ENCODE measurements at places on chromosomes 1 and 21.

- peaks cover 16% of the 10 kb centered on the region for H3K36me3 ChIP-seq
- H3K27me3 ChIP-seq = no peaks in the 10 kb centered on the region
- DNase-seq = peak; percentile 70
- peaks cover 13% of the 10 kb centered on the region for H3K4me1 ChIP-seq
Observed at GRCh38 chr1:155206891-155207805, 549 bp downstream of the THBS3 start.

DNA sequence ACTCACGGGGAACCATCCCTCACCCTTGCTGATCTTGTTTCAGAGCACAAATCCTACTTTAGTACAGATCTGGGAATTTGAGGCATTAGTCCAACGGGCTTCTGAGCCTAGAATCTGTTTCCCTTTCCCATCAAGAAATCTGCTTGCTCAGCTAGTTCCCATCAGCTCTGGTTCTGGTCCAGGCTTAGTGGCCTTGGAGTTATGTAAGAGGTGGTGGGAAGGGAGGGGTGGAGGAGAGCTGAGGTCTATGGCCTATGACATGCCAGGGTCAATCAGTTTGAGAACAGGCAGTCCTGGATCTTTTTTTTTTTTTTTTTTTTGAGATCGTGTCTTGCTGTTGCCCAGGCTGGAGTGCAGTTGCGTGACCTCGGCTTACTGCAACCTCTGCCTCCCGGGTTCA is 4.1 kb downstream of the GSTM1 start:
- H3K27ac ChIP-seq = no peak overlapping the region
- DNase-seq = no peak
- no peaks in the 10 kb centered on the region for H3K27me3 ChIP-seq
- no peak overlapping the region for H3K4me3 ChIP-seq
- H3K36me3 ChIP-seq = peaks cover 4% of the 10 kb centered on the region

DNA sequence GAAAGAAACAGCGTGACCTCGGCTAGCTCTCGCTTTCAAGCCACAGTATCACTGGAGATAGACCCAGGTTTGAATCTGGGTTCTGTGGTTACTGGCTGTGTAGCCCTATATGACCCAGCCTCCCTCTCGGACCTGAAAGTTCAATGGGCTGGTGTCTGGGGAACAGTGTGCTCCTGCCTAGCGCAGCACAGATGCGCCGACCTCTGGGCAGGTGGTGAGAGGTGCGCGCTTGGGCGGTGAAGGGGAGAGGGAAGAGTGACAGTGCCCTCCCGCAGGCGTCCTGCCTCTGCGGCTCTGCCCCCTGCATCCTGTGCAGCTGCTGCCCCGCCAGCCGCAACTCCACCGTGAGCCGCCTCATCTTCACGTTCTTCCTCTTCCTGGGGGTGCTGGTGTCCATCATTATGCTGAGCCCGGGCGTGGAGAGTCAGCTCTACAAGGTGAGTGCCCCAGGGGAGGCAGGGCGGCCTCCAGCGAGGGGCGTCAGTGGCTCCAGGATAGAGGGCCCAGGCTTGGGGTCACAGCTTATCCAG is 10.5 kb downstream of the SERINC2 start:
- H3K27ac ChIP-seq = no peak overlapping the region
- peaks cover 3% of the 10 kb centered on the region for H3K4me1 ChIP-seq
- H3K36me3 ChIP-seq = peaks cover 16% of the 10 kb centered on the region
- DNase-seq = no peak

DNA sequence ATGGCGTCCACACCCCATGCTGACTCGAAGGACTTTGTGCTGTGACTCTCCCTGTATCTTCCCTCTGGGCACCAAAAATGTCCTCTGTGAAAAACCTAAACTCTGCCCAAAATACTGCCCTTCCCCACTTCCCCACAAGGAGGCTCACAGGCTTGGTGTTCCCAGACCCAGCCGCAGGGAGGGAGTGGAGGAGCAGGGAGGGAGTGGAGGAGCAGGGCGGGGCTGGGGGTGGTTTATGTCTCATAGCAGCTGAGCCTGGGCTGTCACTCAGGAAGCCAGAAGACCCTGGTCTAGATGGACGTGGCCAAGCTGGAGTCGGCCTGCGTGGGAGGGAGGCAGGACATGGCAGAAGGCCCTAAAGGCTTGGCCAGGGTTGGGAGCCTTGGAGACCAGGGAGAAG is 461.7 kb downstream of the PTPRU start:
- H3K36me3 ChIP-seq = no peaks in the 10 kb centered on the region
- no peaks in the 10 kb centered on the region for H3K4me1 ChIP-seq
- no peaks in the 10 kb centered on the region for H3K27me3 ChIP-seq
- DNase-seq = peak; percentile 57
- no peak overlapping the region for H3K27ac ChIP-seq
- no peak overlapping the region for H3K4me3 ChIP-seq

DNA sequence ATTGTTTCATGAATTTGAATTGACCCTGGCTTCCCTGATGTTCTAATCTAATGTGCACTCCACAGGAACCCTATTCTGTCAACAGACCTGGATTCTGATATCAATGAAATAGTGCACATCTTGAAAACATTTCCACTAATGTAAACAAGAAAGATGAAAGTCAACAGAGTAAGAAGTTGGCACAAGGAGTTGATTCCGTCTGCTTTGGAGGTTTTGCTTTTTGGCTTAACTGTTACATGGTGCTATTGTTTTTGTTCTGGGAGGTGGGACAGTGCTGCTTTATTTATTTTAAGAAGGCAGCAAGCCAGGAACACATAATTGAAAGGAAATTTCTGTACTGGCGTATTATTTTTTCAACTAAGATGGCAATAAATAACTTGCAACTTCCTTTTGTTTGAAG is 73.3 kb downstream of the LEPR start:
- H3K4me3 ChIP-seq = no peak overlapping the region
- no peaks in the 10 kb centered on the region for H3K36me3 ChIP-seq
- DNase-seq = no peak
- no peaks in the 10 kb centered on the region for H3K4me1 ChIP-seq

DNA sequence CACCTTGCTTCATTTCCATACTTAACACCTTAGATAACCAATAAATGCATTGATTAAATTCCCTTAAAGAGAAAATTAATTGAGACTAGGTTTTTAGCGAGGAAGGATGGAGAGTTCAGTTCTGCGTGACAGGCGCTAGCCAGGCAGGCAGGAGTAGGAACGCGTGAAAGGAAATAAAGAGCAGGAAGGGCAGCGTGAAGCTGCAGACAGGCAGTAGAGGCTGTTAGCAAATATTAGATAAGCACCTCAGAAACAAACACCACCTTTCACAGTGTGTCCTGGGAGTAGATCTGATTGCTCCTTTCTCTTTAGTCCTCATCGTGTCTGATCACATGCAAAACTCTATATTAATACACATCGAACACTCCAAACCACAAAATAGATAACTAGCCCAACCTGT is 282.7 kb upstream of the ADGRL2 start:
- no peaks in the 10 kb centered on the region for H3K36me3 ChIP-seq
- no peaks in the 10 kb centered on the region for H3K27me3 ChIP-seq
- peaks cover 5% of the 10 kb centered on the region for H3K4me1 ChIP-seq
- no peak for DNase-seq
- no peak overlapping the region for H3K4me3 ChIP-seq

GRCh38 chr1:147822292-147822691 is 61.9 kb upstream of the GJA5 start:
- no peak for DNase-seq
- no peaks in the 10 kb centered on the region for H3K36me3 ChIP-seq
- no peaks in the 10 kb centered on the region for H3K4me1 ChIP-seq
- H3K27ac ChIP-seq = no peak overlapping the region
- H3K4me3 ChIP-seq = no peak overlapping the region

DNA sequence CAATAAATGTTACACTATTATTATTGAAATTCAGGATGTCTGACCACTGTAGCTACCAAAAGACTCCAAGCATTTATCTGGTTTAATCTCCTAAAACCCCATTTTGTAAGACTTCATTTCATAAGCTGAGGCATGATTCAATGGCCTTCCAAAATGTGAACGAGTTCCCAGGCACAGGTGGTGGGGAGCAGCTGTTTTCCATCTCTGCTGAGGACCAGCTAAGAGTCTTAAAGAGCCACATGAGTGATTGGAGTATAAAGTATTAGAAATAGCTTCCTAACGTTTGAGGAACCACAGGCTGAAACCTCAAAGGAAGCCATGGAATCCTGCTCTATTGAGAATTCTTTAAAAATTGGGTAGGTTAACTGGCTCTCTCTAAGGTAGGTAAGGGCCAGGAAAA is 44.9 kb downstream of the SEC16B start:
- peaks cover 3% of the 10 kb centered on the region for H3K4me1 ChIP-seq
- H3K4me3 ChIP-seq = no peak overlapping the region
- no peak for DNase-seq
- H3K36me3 ChIP-seq = no peaks in the 10 kb centered on the region
- H3K27me3 ChIP-seq = no peaks in the 10 kb centered on the region

- H3K27me3 ChIP-seq = no peaks in the 10 kb centered on the region
- DNase-seq = no peak
- H3K4me3 ChIP-seq = no peak overlapping the region
- no peaks in the 10 kb centered on the region for H3K4me1 ChIP-seq
Observed at GRCh38 chr1:160987359-160988050, 32.9 kb upstream of the ITLN2 start.

DNA sequence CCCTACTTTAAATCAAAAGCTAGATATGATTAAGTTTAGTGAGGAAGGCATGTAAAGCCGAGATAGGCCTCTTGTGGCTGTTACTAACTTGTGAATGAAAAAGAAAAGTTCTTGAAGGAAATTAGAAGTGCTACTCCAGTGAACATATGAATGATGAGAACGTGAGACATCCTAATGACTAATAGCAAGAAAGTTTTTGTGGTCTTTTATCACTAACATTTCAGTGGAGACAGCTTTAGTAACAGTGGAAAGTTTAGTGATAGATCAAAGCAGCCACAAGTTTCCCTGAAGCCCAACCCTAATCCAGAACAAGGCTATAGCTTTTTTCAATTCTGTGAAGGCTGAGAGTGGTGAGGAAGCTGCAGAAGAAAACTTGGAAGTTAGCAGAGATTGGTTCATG is 73.6 kb upstream of the LRRC8B start:
- no peaks in the 10 kb centered on the region for H3K4me1 ChIP-seq
- H3K36me3 ChIP-seq = no peaks in the 10 kb centered on the region
- H3K27me3 ChIP-seq = no peaks in the 10 kb centered on the region
- no peak for DNase-seq
- no peak overlapping the region for H3K4me3 ChIP-seq

DNA sequence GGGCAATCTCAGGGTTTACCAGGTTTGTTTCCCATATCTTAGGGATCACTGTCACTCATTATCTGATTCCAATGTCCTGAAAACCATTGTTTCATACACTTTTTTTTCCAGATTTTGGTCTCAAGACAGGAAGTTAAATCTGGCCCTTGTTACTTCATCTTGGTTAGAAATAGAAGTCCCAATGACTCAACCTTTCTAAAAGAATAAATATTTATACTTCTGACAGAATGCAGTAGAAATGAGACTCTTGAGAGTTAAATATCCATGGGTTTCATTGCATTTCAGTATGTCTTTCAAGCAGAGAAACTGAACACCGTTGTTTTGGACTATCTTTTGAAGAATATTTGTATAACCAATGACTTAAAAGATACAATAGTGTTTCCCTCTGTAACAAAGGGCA is 19.8 kb upstream of the VCAM1 start:
- H3K4me3 ChIP-seq = no peak overlapping the region
- H3K36me3 ChIP-seq = no peaks in the 10 kb centered on the region
- H3K4me1 ChIP-seq = peaks cover 4% of the 10 kb centered on the region
- no peaks in the 10 kb centered on the region for H3K27me3 ChIP-seq
- H3K27ac ChIP-seq = no peak overlapping the region

- peaks cover 2% of the 10 kb centered on the region for H3K36me3 ChIP-seq
- DNase-seq = no peak
- no peaks in the 10 kb centered on the region for H3K27me3 ChIP-seq
- H3K4me1 ChIP-seq = no peaks in the 10 kb centered on the region
- H3K4me3 ChIP-seq = no peak overlapping the region
- no peak overlapping the region for H3K27ac ChIP-seq
Observed at GRCh38 chr1:91325456-91325855, 79.2 kb downstream of the HFM1 start.

DNA sequence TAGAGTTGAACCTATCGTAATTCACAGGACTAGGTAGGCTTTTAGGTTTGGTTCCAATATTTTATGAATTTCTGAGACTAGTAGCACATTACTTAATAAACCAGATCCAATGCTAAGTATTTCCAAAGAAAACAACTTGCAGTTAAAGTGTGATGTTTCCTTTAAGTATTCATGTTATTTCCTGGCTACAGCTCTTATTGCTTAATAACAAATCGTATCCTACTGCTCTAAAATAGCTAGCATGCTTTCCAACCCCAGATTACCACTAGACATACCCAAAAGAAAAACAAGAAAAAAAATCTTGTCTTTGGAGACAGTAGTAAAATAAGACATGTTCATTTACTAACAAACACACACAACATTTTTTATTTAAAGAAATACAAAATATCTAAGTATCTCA is 898 bp downstream of the KRTAP27-1 start:
- no peaks in the 10 kb centered on the region for H3K27me3 ChIP-seq
- H3K36me3 ChIP-seq = no peaks in the 10 kb centered on the region
- no peak overlapping the region for H3K4me3 ChIP-seq
- H3K4me1 ChIP-seq = no peaks in the 10 kb centered on the region
- H3K27ac ChIP-seq = no peak overlapping the region

DNA sequence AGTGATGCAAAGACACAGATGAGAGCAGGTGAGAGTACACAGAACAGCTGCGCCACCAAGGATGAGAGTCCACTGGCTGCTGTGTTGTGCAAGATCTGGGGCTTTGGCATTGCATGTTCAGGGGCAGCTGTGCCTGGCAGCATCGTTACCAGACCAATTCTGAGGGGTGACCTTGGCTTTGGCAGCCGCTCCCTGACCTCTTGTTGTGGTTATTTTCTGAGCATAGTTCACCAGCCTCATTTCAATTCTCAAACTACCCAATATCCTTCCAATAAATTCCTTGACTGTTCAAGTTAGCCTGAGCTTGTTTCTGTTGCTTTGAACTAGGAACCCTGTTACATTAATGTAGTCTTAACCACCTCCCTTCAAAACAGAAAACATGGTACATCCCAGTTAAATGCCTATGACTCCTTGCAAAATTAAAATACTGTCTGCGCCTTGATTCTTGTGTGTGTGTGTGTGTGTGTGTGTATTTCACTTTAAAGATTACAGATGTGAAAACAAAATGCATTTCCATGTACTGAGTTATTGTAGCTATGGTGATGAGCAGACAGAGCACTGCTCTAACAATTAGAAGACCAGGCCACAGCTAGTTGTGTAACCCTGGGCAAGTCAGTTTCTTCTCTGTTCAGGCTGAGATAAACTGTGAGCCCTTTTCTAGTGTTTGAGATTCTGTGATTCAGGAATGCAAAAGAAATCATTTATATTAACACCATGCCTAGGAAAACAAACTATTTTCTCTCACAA is 106.3 kb upstream of the GUCA2B start:
- no peak overlapping the region for H3K4me3 ChIP-seq
- no peak for DNase-seq
- no peak overlapping the region for H3K27ac ChIP-seq
- H3K4me1 ChIP-seq = no peaks in the 10 kb centered on the region
- H3K27me3 ChIP-seq = peaks cover 5% of the 10 kb centered on the region
- H3K36me3 ChIP-seq = no peaks in the 10 kb centered on the region

All from neuronal stem cell (in vitro differentiated cells).